ENCODE measurements at places on chromosomes 2 and 18. TPM values are rescaled to one million over a fixed set of nuclear protein-coding genes. Genes with fewer than 3 reads are reported as not detected.
A peak's percentile ranks its signal among the peaks of the same experiment; 100 is the strongest.

The SULT6B1 gene
- not detected for total RNA-seq

The GALNT3 gene
- total RNA-seq: 11.2 TPM

The DPP10 gene
- not detected for total RNA-seq

The MRPL44 gene
- total RNA-seq: 26.2 TPM

The FLACC1 gene
- 1.5 TPM for total RNA-seq

The CAPN13 gene
- total RNA-seq: not detected

The SCYGR4 gene
- not detected for total RNA-seq

DNA sequence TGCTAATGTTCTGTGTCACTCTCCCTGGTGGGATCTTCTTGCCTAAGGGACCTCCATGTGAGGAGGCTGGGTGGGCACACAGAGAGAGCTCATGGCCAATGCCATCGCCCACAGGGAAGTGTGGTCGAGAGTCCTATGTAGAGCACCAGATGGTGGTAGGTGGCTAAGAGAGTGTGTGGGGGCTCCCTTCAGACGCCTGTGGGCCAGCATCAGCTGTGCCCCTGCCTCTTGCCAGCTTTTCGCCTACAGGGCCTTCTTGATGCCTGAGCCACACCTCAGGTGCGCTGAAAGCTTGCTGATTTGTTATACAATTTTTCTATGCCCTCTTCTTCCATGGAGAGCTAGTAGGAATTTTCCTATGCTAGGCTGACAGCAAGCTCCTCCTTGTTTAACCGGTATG lies 38.3 kb downstream of the LRRTM1 start:
- DNase-seq: no peak

GRCh38 chr18:49098386-49098785 lies 147.6 kb upstream of the SMAD7 start:
- no peak for DNase-seq

DNA sequence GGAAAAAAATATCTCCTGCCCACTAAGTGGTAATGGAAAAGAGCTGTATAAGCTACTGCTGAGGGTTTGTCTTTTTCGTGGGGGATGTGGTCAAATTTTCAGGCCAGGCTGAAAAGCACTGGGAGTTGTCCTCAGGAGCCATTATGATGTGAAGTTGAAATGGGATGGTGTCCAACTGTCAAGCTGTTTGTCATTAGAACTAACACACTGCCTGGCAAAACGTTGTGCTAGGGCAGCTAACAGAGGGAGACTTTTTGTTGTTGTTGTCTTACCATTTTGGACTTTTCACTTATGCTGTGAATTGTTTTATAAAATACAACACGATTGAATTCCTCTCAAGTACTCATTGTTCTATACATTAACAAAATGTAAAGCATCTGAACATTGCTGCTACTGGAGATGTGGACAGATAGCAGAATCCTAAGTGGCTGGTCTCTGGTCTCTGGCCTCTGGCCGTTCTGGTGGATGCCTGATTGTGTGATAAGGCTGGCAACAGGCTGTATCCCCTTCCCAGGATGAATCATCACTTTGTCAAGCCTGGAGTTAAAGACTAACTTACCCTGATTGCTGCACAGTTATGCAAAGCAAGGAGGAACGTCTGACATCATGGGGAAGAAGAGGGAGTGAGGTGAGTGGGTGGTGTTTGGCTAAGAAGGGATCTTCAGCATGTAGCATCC lies 2.3 kb downstream of the MYO1B start:
- peak; percentile 94 for DNase-seq

GRCh38 chr2:205293559-205293958 lies 388.7 kb upstream of the NRP2 start:
- no peak for DNase-seq

DNA sequence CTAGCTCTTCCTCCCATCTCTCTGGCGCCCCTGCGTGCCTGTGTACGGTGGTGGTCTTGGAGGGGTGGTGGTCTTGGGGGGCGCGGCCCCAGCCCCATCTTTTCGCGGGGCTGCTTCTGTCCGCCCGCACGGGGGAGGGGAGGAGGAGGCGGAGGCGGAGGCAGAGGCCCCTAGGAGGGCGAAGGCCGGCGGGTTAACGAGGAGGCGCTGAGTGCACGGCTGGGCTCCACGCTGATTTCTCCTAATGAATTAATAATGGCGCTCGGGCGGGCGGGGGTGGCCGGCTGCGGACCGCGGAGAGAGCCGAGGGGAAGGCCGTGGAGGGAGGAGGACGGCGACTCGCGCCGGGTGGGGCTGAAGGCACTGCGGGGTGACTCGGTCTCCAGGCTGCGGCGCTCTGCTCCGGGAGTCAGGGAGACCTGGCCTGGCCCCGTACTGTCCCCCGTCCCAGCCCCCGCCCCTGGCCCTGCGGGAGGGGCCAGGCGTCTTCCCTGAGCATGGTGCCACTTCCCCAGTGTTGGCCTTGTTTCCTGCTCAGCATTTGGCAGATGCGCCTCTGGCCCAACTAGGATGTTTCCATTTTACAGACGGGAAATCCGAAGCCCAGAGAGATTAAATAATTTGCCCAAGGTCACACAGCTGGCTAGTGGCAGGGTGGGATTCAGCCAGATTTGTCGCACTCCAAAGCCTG lies 6.0 kb downstream of the GAREM2 start:
- peak; percentile 94 for DNase-seq

GRCh38 chr2:25470806-25471205 lies 129.1 kb upstream of the DNMT3A start:
- no peak for DNase-seq

DNA sequence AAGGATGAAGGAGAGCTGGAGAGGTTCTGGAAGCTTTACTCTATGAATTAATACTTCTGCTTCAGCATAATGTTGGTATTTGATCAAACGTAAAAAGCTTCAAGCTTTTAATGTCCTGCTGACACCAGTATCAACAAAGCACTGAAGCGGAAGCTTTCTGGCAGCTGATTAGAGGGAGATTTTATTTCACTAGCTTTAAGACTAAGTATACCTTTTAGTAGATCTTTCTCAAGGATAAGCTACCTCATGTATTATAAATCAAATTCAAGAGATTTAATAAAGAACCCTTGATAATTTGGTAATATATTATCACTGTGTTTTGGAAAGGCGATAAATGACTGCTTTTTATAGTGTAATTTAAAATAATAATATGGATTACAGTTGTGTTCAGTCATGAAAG lies 128.0 kb upstream of the CD302 start:
- peak; percentile 21 for DNase-seq

DNA sequence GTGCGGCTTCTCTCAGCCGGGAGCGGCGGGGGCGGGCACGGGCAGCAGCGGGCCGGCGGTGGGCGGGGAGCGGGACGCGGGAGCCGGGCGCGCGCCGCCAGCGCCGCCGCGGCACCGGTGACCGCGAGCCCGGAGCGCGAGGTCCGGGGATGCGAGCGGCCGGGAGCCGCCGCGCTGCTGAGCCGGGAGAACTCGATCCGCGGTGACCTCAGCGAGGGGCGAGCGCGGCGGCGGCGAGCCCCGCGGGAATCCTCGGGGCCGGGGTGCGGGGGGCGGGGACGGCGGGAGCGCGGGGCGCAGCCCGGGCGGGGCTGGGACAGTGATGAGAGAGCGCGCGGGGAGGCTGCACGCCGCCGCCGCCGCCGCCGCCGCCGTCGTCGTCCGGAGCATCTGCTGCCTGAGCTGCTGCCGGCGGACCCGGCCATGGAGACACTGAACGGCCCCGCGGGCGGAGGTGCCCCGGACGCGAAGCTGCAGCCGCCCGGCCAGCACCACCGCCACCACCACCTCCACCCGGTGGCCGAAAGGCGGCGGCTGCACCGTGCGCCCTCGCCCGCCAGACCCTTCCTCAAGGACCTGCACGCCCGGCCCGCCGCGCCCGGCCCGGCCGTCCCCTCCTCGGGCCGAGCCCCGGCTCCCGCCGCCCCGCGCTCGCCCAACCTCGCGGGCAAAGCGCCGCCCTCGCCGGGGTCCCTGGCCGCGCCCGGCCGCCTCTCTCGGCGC lies at the start of gene MTCL1:
Gene MTCL1, plus strand, starts transcription at position 319 of the 723 bp plus-strand sequence. Its CDS starts 105 bp downstream, at position 424.
- peak; percentile 98 for DNase-seq

GRCh38 chr2:45248214-45248613 lies 239.0 kb upstream of the SIX2 start:
- no peak for DNase-seq

DNA sequence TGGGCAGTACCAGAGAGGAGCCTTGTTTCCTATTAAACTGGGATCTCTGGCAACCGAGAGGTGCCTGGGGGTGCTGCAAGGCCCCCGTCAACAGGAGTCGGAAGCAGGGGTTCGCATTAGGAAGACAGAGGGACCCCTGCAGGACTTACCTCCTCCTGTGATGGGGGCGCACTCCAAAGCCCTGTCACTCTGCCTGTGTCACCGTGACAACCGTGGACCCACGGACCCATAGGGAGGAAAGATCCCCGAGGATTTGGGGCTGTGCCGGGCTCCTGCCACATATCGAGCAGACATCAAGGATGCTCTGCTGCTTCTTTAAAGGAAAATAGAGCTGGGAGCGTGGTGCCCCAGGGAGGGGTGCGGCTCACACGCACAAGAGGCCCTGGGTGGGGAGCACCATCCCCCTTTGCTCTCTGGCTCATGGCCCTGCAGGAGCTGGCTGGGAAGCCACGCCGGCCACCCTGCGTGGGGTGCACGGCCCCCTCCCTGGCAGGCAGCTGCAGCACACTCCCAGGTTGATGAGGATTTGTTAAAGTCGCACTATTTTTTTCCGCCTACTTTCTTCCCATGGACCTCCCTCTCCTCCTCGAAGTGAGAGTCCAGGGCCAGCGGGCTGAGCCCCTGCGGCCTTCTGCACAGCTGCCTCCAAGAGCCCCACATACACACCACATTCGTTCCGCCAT lies 167.5 kb downstream of the TWIST2 start:
- peak; percentile 26 for DNase-seq

DNA sequence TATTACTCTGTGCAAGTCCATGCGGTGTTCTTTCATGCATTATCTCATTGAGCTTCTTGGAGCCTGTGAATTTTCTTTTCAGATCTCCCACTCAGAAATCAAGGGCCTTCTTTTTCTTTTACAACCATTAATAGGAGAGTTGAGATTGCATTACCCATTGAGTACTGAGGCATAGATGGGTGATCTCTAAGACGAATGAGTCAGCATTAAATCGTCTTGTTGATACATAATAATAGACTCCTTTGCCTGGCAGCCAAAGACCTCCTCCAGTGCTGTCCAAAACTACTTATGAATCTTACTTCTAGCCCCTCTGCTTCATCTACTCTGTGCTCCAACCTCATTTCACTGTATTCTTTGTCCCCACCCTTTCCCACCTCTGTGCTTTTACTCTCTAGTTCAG lies 180.5 kb downstream of the AGPS start:
- DNase-seq: no peak

DNA sequence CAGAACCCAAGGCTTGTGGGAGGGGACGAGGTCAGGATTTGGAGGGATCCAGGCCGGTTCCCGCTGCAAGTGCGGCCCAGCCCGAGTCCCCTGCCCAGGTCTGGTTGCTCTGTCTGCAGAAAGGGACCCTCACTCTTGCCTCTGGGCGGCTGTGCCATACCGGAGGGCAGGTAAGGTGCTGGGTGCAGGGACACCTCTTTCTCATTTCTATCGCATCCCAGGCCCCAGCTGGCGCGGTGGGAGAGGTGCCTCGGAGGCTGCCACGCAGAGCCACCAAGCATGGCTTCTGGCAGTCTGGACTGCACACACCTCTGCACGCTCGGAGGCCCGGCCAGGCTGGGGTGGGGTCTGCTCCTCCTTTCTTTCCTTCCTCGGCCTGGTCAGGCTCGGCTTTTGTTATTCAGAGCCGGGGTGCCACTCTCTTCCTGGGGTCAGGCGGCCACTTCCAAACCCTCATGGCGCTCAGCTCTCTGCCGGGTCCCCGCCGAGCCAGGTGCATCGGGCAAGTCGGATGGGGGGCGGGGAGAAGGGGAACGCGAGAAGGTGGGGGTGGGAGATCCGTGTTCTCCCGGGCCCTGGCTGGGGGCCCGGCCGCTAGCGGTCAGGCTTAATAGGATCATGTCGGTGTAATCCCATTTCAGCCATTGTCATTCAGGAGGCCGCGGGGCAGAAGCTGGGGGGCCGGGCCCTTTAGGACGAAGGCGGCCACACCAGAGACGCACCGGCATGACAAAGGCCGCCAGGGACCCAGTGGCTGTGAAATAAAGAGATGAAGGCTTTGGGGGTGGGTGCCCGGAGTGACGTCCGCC lies 9.0 kb downstream of the GBX2 start:
- peak; percentile 68 for DNase-seq

DNA sequence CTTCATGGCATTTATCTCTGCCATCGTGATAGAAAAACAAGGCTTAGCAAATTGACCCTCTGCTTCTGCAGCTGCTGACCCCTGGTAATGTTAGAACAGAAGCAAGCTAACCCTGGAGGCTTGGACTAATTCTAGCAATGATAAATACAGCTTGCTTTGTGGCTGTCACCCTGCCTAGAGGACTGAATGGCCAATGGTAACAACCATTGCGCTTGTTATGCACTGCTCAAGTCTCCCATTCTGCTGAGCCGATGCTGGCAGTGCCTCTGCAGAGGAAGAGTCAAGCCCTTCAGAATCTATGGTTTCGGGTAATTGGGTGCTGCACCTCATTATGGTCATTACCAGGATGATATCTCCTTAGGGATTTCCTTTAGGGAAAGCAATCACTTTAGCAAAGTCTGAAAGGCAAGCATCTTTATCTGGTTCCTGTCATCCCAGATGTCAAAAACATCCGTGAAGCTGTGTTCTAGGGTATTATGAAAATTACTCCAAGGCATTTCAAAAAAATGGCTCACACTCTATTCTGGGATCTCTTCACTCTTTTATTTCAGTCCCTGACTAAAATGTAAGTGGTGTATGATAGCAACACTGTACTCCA lies 186.8 kb upstream of the DLGAP1 start:
- no peak for DNase-seq

DNA sequence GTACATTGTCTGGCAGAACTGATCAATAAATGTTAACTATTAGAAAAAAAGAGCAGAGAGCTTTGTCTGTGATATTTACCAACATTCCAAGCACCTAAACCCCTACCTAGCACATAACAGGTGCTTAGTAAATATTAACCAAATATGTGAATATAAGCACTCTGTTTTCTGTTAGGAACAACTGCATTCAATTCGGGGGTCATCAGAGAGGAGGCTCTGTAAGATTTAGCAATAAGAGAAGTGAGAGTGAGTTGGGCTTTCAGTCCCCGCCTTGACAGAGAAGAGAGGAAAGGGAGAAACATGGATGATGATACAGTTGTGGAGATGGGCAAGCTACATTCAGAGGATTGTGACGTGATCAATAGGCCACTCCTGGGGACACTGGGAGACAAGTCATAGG lies 47.7 kb downstream of the MYOM1 start:
- DNase-seq: no peak

- peak; percentile 21 for DNase-seq
These were observed 24.1 kb downstream of the SLC14A2 start for GRCh38 chr18:45639408-45639807.

GRCh38 chr2:76564734-76565133 lies 854.0 kb upstream of the GCFC2 start:
- peak; percentile 9 for DNase-seq

GRCh38 chr2:150479075-150479915 lies 8.2 kb downstream of the RND3 start:
- DNase-seq: no peak

- DNase-seq: no peak
These were observed 325.8 kb downstream of the CCDC178 start for GRCh38 chr18:33114749-33115148.

GRCh38 chr2:67666386-67667053 lies 269.4 kb downstream of the ETAA1 start:
- no peak for DNase-seq

Measured in osteoblast (primary cell).